ENCODE measurements at places on chromosomes 3 and 15.

DNA sequence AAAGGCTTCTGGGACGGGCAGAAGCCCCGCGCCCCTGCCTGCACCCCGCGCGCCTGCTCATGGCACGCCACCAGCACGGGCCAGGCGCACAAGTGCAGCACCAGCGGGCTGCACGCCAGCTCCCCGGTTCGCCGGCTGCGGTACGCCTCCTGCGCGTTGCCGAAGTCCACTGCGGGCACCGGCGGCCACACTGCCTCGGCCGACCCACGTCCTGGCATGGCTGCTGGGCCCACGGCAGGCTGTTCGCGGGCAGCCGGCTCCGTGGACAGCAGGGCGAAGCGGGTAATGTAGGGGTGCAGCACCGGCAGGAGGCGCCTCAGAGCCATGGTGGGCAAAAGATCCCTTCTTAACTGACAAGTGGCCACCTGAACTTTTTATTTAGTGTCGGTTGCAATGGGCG is 34.8 kb downstream of the MCCC1 start:
- no peak for DNase-seq

GRCh38 chr3:118991775-118992174 is 42.9 kb downstream of the IGSF11 start:
- no peak for DNase-seq

DNA sequence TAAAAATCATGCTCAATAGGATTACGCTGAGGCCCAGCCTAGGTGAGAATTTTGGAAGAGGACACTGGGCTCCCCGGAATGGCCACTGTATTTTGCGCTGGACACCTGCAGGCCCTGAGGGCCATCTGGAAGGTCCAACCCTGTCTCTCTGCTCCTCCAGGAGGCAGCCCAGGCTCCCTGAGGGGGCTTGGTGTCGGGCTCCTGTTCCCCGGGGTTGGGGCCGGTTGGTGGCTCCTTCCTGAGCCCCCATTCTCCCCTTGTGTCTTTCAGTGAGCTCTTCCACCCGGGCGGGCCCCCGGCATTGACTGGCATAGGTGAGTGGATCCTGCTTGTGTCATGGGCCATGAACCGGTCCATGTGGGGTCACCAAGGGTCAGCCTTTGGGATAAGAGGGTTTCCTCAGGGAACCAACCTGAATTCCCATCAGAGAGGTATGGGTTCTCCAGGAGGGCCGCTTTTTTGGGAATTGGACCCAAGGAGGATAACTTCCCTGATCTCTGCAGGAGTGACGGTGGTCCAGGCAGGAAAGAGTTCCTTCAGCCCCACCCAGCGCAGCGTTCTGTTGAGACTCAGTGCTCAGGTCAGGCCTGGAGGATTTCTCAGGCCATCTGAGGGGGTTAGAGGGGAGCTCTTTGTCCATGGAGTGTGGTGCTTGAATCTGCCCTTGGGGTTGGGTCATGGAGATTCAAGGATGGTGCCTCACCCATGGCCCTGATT is 187.8 kb downstream of the UBE3A start:
- no peak for DNase-seq

DNA sequence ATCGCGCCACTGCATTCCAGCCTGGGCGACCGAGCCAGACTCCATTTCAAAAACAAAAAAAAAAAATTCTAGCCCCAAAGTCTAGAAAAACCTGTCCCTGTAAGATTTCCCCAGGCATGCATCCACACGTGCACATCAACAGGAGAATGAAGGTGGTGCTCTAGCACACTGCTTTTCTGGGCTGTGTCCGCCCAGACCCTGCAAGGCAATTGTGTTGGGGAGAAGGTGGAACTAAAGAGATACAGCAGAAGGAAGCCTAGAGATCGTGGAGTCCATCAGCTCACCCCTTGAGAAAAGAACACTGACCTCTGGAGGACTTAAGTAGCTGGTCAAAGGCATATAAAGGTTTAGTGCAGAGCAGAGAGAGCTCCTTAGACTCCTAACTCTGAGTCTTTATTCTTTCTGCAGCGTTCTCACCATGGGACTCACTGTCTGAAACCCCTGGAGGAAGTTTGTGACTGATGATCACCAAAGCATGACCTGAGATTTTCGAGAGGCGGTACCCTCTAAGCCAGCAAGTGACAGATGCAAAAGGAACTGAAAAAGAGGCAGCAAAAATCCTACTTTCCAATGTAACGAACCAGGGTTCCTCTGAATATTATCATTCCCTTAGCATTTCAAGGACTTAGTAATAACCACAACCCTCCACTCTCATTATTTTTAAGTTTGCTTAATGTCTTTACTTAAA is 179.8 kb downstream of the MEX3B start:
- no peak for DNase-seq

GRCh38 chr3:103532986-103533385 is 1098.2 kb downstream of the ZPLD1 start:
- no peak for DNase-seq

- DNase-seq, result no peak
These were observed 86.4 kb upstream of the SLC4A7 start for GRCh38 chr3:27570421-27571106.

GRCh38 chr3:99789011-99789721 is 28.5 kb upstream of the CMSS1 start:
- no peak for DNase-seq

DNA sequence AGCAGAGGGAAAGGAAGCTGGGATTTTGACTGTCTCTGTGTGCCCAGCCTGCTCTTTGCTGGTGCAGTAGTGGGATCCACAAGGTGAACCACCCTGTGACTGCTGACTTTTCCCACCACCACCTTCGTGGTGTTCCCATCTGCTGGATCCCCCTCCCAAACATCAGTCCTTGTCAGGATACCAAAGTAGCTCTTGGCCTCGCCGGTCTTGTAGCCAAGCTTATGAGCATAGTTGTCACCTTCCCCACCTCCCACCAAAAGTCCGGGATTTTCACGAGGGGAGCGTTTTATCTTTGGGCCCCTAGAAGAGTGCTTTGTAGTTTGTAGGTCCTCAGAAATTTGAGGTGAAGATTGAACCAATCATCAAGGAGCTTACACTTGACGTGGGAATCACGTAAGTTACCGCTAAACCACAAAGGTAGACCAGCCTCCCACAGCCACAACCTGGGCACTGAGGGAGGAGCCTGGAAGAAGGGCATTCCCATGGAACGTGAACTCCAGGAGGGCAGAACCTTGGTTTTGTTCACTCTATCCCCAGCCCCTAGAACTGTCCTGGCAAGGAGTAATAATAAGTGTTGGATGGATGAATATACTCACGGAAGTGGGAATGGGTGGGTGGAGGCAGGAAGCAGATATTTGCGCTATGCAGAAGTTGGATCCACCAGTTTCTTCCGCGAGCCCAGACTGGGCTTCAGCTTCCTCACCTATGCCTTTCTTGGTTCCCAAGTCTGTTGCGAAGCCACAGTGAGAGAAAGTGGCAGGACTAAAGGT is 814 bp upstream of the TEX264 start:
- DNase-seq, result no peak

DNA sequence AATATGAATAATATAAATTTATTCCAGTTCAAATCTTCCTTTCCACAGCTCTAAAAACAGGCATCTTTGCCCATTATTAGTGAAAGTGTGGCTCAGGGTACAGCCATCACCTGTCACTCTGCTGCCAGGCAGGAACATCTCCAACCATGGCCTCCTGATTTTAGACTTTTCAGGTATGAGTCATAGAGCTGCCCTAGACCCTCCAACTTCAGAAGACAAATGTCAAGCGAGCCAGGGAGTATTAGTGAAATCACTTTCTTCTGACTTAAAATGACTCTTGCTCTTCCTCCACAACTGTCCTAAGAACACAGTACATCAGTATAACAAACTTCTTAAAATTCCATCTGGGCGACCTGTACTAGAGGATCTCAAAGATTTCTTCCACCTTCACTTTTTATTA is 78.1 kb upstream of the AKAP13 start:
- DNase-seq, result no peak

GRCh38 chr3:194181612-194182529 is 45.9 kb downstream of the HES1 start:
- DNase-seq, result no peak

- no peak for DNase-seq
These were observed 12.0 kb upstream of the CPA3 start for GRCh38 chr3:148853076-148853475.

- DNase-seq, result no peak
These were observed 1.4 kb downstream of the TMEM43 start for GRCh38 chr3:14126017-14126886.

DNA sequence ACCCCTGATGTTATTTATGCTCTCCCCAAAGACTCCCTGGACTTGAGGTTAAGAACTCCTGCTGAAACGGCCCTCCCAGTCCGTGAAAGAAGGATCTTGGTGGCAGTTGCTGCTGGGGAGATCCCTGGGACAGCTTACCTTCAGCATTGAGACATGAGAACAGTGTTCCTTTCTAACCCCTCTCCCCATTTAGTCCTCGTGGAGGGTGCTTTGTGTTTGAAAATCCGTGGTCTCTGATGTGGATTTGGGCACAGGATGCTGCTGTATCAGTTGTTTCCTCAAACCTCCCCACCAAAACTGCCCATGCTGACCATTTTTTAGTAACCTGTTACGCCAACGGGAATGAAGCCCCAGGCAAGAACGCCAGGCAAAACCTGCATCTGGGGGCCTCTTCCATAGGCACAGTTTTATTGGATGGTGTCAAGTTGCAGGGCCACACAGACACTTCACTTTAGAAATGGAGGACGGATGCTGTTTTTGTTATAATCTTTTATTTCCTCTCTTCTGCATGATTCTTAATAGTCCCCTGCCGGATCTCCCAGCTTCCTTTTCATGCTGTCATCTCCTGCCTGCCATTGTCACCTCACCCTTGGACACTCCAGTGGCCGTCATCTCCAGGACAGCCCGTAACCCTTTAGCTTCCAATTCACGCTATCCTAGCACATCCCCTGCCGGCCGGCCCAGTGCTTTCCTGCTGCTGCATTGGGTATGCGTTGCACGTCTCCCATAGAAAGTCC is 31.7 kb upstream of the CEMIP start:
- no peak for DNase-seq

- no peak for DNase-seq
These were observed 19.9 kb downstream of the CLDN1 start for GRCh38 chr3:190302212-190302867.

DNA sequence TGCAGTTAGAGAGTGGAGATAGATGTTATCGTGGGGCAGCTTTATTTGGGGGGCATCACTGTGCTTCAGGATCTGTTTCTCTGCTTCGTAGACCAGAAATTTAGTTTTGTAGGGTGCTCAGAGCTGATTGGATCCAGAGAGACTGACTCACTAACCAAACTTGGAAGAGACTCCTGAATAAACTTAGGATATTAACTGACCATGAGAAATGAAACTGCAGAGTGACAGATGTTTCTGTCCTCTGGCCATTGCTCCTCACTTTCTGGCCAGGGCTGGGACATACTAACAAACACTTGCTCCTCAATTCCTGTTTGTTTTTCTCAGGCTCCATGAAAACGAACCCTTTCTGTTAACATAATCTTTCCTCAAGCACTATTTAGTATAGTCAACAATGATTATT is 4.3 kb downstream of the ZNF592 start:
- DNase-seq, result no peak

DNA sequence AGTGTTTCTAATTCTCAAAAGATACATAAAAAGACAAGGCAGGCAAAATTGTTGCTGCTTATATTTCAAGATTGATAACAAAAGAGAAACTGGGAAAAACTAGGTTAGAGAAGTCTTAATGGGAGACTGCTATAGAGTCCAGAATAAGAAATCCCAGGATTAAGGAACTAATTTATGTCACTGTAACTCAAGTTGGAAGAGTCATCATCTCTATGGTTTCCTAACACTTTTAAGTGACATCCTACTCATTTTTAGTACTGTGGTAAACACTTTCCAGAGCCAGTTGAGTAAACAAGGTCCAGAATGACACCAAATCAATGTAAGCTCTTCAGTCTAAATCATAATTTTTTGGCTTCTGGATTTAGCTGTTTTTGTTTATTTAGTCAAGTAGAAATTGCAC is 8.0 kb downstream of the CLDN16 start:
- DNase-seq, result no peak

GRCh38 chr3:111336511-111336910 is 205.5 kb upstream of the CD96 start:
- DNase-seq, result no peak

- DNase-seq, result no peak
These were observed 160.1 kb upstream of the PDZRN3 start for GRCh38 chr3:73784686-73785392.

DNA sequence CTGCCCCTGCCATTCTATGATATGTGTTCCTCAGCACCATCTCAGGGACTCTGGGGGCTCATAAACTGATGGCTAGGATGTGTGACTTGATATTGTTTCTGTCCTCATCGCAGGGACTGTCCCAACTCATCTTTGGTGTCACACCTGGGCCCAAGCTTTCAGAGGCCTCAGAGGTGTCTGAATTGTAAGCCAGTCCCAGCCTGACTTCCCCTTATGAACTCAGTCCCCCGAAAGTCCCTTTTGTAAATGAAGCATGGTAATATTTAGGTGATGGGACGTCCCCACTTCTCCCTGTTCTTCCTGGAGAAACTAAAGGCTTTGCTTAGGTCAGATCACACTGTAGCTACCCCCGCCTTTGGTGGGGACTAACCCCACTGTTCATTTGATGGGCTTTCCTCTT is 142.4 kb upstream of the TLE3 start:
- DNase-seq, result no peak

DNA sequence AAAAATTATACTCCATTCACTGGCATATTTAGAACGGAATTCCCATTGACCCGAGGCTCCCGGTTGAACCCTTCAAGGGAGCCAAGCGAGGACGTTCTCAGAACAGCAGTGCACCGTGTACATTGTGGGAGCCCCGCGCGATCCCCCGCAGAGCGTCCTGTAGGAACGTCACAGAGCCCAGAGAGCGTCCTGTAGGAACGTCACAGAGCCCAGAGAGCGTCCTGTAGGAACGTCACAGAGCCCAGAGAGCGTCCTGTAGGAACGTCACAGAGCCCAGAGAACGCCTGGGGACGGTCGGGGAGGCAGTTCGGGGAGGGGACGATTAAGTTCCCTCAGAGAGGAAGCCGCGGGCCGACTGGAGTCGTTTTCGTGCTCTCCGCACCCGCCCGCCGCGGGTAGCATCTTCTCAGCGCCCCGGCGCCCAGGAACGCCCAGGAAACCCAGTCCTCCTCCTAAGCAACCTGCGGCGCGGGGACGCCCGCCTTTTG is 506 bp upstream of the ATP1B3 start:
- no peak for DNase-seq

- DNase-seq, result no peak
These were observed 101.2 kb downstream of the ST8SIA2 start for GRCh38 chr15:92494806-92495336.

DNA sequence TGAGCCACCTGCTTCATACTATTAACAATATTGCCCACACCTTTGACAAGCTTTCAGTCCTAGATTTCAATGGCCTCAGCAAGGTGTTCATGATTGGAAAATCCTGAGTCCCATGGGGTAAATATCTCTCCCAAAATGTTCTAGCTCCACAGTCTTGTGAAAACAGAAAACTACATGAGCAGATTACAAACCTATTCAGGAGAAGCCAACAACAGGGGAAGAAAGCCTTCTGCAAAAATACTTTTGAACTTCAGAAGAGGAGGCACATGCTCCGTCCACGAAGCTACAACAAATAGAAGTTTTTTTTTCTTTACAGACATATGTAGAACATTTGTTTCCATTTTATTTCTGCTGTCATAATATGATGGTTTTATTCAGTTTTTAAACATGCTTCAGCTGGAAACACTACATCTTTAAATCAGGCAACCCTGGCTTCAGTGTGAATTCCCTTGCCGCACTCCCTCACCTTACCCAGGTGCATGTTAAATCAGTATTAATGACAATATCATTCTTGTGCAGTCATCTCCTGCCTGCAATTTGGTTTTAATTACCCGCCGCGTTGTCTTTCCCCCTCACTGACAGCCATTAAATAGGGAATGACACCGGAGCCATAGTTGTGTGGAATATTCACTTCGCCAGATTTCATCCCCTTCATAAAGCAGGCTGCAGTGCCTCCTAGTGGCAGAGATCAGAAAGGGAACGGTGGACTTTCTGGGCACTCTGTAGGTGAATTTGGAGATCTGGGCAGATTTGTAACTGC is 725.5 kb upstream of the ARRDC4 start:
- DNase-seq, result no peak

Data from cortex of kidney (tissue), 1 donor.